ENCODE measurements at places on chromosomes 2 and 18.

- no peak for DNase-seq
These were observed 12.7 kb upstream of the KCNK3 start for GRCh38 chr2:26679867-26680266.

DNA sequence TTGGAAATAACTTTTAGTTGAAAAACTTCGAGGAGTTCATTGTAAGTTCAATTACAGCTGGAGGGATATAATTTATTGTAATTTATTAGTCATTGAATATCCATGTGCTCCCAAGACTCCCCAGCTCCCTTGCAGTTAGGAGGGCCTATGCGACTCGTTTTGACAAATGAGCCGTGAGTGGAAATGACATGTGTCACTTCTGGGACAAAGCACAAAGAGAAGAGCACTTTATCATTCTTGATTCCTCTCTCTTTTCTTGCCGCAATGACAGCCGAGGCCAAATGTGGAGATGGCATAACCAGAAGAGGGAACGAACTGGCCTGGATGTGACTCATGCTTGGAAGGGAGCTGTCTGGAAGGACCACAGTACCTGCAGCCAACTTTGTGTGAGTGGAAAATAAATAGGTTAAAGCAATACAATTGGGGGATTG lies 44.2 kb upstream of the ITSN2 start:
- DNase-seq: no peak

GRCh38 chr18:63445037-63445436 lies 22.8 kb upstream of the VPS4B start:
- DNase-seq: no peak

- no peak for DNase-seq
These were observed 95.0 kb upstream of the RIOK3 start for GRCh38 chr18:23357996-23358594.

GRCh38 chr2:110852541-110853263 lies 120.3 kb downstream of the ACOXL start:
- no peak for DNase-seq

GRCh38 chr2:12806549-12807242 lies 90.0 kb downstream of the TRIB2 start:
- no peak for DNase-seq

GRCh38 chr2:8581601-8582041 lies 100.2 kb upstream of the ID2 start:
- DNase-seq: no peak

DNA sequence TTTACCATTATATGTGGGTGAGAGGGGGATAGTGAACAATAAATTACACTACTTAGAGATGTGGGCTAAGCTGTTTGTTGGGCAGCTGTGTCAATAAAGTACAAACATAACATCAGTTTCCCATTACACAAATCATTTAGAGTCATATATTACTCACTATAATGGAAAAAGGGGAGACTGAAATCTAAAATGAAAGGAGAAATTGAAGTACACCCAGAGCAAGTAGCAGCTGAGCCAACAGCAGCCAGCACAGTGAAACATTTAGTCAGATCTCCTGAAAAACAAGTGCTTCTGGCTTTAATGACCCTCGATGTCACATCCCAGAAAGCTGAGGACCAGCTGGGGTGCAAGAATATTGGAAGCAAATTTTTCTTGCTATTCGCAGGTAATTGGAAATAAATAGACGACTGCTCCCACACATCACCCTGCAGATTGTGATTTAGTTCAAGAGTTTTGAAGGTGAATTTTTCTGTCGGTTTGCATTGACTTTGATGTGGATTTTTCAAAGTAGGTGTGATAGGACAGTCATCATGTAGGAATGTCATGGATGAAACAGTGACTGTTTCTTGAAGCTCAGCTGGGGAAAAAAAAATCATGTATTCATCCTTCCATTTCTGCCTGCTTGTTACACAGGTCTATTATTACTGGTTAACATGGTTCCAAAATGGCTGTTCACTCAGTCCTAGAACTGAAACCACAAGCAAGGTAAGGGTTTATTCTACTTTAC lies 1607.3 kb upstream of the CELF4 start:
- DNase-seq: no peak

DNA sequence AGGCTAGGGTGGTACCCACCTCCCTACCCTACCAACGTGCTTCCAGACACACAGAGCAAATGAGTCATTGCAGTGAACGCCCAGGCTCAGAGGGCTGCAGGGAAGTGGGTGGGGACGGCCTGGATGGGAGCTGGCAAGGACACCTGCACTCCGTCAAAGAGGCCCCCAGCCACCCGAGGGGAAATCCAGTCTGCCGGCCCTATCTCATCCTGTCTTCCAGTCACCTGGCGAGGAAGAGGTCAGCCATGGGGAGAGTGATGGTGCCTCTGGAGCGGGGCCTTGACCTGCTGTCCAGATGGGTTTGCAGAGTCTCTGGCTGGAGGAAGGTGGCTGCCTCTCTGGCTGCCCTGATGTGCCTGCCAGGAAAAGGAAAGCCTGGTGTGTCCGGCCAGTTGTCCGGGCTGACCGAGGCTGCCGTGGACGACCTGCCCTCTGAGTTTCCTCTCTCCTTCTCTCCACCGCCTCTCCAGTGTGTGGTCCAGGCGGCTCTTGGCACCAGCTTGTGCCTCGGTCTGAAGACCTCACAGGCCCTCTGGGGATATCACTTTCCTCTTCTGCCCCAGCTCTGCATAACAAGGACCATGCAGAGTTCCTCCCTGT lies 209.7 kb upstream of the COPS8 start:
- no peak for DNase-seq

DNA sequence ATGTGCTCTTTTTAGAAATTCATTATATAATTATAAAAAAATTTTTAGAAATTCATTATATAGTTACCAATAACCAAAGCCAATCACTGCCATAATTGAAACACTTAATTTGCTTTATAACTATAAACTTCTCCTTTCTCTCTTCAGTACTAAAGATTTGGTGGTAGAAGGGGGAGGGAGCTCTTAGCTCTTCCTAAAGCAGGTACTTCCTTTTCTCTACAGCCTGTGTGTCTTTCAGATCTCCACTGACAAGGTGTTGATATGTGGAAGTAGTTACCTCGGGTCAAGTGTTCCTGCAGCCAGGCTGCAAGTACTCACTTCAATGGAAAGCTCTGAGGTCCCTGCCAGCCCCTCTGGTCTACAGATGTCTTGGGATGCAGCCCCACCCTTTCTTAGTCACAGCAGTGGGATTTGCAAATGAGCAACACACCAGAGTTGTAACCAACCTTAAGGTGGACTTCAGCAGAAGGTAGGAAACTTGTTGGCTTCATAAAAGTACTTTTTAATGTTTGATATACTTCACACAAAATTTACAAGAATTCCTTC lies 690.0 kb downstream of the ARHGAP15 start:
- DNase-seq: no peak

GRCh38 chr2:101387151-101387834 lies at the start of gene CREG2:
CREG2 (minus strand) TSS chr2:101387503; CDS start chr2:101387457, 46 bp downstream.
- no peak for DNase-seq

- DNase-seq: no peak
These were observed 74.3 kb downstream of the BIN1 start for GRCh38 chr2:127032621-127033020.

GRCh38 chr2:240329778-240330177 lies 105.7 kb upstream of the GPC1 start:
- no peak for DNase-seq
